ENCODE measurements at places on chromosomes 6 and 20.

DNA sequence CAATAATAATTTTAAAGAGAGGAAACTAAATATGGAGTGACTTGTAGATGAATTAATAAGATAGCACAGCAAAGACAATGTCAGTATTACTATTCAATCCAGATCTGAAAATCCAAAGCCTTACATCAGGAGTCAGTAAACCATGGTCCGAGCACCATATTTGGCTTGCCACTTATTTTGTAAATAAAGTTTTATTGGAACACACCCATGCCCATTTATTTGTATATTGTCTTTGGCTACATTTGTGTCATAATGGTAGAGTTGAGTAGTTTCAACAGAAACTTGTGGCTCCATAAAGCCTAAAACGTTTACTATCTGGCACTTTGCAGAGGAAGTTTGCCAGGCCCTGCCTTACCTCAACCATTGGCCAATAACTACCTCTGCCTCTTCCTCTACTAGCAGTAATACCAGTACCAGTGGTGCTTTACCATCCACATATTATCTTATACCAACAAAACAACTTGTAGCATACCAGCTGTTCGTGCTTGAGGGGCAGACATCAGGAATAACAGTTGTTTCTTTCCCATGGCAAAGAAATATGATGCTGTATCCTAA lies 51.8 kb upstream of the SYNJ2 start:
- DNase-seq = no peak

GRCh38 chr6:56514395-56514794 lies 128.3 kb downstream of the DST start:
- DNase-seq = no peak

DNA sequence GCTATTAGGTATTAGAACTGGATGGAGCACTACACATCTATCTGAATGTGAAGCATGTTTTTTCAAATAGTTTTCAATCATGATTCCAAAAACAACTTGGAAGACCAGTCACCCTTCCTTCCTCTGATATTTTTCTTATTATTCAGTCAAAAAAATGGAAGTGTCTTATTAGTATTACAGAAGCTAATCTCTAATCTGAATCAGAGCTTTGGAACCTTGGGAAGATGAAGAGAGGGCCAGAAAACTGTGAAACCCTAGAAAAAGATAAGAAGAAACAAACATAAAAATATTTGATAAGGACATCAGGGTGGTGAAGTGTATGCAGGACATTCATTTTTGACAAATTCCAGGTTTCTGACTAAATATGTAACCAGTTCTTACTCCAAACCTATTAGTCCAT lies 166.3 kb upstream of the PRSS16 start:
- no peak for DNase-seq

GRCh38 chr20:38065764-38066375 lies 32.3 kb downstream of the RPRD1B start:
- no peak for DNase-seq

DNA sequence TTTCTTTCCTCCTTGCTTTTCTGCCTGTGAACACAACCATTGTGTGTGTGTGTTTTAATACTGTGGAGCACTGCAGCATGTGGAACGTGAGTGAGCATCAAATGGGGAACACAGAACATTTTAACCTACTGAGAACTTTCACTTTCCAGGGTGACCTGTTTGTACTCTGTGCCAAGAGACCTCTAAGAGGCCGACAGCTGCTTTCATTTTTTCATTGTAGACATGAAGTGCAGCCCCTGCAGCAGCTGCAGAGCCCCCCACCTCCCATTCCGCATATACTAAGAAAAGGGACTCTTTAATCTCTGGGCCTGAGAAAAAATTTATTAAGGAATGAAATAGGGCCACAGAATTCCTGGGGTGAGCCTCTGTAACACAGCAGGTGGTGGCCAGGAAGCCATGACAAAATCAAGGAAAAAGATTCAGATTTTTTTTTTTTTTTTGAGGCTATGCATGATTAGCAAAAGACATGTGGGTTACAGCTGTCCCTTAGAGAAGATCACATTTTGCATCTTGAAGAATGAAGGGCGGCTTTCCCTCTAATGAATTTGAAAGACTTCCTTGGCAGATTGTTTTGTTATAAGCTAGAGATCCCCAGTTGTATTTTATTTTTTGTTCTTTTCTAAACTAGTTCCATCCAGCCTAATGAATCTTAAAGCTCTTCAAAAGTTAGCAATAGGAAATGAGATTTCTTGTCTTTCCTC lies 503.4 kb downstream of the CD109 start:
- no peak for DNase-seq

DNA sequence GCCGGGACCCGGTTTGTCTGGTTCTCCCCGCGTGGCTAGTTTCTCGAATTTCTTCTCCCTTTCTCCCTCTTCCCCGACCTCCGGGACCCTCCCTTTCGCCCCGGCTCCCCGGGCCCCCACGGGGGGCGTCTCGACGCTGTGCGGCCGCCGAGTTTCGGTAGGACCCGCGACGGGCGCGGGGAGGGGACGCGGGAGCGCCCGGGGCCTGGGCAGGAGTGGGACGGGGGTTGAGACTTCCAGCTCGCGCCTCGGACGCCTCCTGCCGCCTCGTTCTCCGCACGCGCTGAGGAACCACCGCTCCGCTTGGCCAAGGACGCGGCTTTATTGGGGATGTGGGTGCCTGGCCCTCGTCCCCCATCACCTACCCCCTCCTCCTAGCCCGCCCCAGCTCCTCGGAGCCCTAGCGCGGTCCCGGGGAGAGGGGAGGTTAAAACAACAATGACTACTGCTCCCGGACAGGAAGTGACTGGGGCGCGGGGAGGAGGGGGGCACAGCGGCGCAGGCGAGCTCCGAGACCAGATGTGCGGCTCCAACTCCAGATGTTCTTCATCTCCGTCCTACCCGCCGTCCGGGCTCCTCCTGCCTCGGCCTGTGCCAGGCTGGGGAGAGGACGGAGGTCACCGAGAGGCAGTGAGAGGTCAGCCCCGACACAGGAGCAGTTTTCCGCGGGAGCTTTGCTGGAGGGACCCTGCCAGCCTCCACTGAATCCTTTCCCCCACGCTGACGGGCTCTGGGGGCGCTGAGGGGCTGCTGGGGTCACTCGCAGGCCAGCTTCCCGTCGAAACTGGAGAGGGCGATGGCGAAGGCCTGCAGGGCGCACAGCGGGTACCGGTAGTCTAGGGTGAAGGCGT lies 917 bp upstream of the TEAD3 start:
- peak; percentile 4 for DNase-seq

DNA sequence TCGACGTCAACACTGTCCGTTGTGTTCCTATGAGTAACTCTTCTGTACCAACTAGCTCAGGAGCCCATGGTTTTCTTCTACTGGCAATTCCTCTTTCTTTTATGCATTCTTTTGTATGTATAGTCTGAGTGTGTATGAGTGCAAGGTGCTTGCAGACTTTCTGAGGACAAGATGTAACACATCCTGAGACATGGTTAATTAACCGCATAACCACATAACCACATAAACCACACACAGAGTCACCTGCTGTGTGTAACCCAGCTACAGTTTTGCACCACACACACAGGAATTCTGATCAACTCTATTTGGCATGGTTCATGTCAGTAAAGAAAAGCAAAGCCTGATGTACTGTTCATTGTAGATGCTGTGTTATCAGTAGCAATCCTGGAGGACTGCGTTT lies 98.6 kb downstream of the DACT2 start:
- DNase-seq = no peak

DNA sequence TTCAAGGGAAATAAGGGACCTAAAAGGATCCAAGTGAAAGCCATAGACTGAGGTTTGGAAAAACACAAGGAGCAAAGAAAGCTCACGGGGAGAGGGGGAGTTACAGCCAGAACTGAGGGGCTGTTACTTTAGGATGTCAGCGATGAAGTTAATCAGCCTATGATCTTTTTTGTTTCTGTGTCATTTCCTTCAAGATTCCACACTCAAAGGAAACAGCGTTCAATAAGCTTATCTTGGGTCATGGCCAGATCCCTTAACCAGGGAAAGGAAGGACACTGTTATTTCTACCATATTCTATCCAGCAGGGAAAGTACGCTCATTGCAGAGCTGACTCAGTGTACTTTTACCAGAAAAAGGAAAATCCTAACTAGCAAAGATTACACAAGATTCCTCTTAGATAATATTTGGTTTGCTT lies 132.8 kb downstream of the PFDN4 start:
- DNase-seq = no peak

DNA sequence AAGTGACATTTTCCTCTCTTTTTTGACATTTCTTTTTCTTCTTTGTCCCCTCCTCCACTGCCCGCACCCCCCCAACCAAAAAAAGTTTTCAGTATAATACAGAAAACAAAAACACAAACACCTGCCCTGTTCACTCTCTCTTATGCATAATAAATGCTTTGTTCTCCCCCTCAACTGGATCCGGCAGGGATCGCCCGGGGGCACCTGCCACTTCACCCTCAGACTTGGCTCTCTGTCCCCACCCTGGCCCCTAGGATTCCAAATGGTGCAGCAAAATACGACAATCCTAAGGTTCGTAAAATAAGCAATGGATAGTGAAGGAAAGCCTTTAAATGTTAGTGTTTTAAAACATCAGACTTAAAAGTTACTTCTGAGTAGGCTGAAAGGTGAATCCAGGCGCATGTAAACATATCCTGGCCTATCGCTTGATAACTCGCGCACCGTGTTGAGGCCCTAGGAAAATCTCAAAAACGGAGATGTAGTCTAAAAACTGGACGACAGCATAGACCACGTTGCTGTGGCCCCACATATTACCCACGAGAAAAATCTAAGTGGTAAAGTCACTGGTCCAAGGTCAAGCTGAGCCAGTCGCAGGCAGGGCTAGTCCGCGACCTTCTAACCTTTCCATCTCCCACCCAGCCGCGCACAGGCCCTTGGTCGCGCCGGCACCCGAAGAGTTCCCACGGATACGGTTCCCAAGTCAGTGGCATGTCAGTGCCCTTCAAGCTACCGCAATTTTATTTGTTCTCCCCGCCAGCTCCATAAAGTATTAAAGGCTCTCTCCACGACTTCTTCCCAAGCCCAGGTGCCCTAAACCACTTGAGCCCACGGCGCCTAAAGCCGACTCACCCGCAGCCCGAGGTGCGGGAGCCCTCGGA lies 130.8 kb downstream of the OGFRL1 start:
- no peak for DNase-seq

GRCh38 chr6:3751730-3752530 lies 417 bp upstream of the PXDC1 start:
- DNase-seq = peak; percentile 81

DNA sequence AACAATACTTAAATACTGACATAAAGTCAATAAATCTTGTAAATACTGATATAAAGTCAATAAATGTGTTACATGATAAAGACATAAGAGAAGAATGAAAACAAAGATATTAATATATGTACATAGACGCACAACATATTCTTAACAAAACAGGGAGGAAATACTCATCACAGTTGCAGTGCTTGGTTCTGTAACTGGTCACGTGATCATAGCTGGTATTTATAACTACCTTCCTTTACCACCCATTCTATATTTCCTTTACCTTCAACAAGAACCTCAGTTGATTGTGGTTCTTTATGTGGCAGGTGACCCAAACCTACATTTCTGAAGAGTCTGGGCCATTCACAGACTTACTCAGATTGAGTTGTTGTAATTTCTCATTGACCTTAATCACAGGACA lies 131.6 kb downstream of the SGK1 start:
- DNase-seq = no peak

GRCh38 chr20:33431797-33432381 lies 11.7 kb downstream of the SNTA1 start:
- DNase-seq = no peak

DNA sequence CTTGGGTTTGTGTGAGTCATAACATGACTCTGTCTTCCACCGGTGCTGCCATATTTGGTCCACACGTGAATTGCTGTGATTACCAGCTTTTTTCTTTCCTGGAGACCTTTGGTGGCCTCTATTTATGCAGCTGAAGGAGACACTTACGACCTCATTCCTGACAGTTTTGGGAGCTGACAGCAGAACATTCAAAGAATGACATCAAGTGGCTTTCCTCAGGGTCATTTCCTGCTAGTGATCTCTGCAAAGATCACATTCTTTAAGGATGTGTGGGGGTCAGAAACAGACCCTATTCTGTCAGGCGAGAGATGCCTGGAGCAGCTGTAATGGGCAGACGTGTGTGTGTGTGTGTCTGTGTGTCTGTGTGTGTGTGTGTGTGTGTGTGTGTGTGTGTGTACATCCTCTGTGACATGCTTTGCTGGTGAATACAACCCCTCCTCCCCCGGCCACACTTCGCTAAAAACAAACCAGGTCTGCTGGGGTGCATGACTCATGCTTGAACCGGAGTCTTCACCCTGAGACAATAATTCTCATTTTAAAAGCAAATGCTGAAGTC lies 115.6 kb downstream of the TMEM170B start:
- DNase-seq = peak; percentile 59

DNA sequence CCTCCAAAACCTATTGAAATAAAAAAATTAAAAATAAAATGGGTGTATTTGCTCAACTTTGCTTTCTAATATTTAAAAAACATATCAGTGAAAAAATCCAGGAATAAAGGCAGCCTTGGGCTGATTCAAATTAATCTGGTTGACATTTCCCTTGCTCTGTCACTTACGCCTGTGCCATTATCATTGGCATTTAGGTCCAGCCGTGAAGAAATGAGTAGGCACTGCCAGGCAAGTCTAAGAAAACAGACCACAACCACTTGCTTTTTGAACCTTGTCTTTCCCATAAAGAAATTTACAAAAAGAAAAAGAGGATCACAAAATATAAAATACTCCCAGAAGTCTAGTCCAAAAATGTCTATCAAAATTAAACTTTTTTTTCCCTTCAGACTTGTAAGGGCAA lies 59.2 kb upstream of the HBS1L start:
- DNase-seq = no peak

- DNase-seq = no peak
These were observed 569.0 kb downstream of the KIF16B start for GRCh38 chr20:16004108-16004854.

DNA sequence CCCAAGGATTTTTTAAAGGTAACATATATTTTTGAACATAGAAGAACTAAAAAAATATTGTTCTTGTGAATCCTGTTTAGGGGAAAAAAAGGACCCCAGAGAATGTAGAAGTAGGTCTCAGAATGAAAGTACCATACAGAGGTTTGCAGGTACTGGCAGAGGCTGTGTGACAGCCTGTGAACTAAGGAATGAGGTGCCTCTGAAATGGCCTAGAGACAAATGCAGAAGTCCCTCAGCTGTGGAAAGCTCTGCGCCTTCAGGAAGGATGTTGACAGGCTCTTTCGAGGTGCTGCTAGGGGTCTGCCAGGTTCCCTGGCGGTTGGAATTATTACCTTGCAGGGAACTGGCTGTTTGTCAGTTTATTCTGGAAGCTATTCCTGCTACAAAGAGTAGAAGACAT lies 8.6 kb upstream of the TUBB2B start:
- no peak for DNase-seq

DNA sequence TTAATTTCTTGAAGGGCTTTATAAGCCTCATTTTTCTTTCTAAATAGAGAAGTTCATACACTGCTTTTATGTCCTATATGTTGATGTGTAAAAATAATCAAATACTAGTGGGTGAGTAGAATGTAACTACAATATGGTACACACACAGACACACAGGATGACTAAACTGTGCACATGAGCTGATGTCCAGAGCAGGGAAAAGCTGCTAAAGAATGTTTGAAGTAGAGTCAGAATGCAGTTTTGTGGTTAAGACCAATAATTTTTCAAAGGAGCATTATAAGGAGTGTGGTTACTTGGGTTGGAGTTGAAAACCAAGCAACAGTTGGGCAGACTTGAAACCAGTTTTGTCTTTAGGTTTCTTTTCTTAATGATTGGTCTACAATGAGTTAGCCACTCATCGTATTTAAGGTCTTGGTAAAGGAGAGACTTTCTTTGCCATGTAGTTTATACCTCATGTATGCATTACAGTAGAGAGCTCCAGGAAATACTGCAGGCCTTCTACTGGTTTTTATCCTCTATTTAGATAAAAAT lies 196.6 kb downstream of the ESR1 start:
- no peak for DNase-seq

- no peak for DNase-seq
These were observed 1019.3 kb upstream of the ADGRB3 start for GRCh38 chr6:67615796-67616195.

Data from CD4-positive, alpha-beta T cell (primary cell).